Suprapubic skin (tissue), 4 donors: ENCODE measurements at places on chromosomes 1 and 21.

- DNase-seq = no peak
Observed at GRCh38 chr1:78351551-78352216, 139.1 kb upstream of the PTGFR start.

- no peak for DNase-seq
Observed at GRCh38 chr1:17162941-17163340, 42.0 kb upstream of the PADI1 start.

GRCh38 chr1:101520302-101520701 is 283.5 kb downstream of the S1PR1 start:
- DNase-seq = no peak

GRCh38 chr1:156646738-156647211 is 4.9 kb downstream of the BCAN start:
- no peak for DNase-seq

DNA sequence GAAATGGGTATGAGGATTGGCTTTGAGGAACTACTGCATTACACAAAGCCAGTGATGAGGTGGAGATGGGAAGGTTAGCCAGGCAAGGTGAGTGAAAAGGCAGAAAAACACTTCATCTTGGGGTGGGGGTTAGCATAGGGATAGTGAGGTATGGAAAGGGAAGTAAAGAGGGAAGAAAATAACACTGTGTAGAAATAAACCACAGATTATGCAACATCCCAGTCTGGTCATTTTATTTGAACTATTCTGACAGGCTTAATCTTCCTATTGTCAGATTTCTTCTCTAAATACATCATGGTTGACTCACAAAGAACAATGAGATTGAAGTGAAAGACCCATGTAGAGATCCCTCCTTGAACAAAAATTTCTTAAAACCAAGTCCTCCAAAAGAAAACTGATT is 640.2 kb downstream of the PTPRC start:
- DNase-seq = no peak

DNA sequence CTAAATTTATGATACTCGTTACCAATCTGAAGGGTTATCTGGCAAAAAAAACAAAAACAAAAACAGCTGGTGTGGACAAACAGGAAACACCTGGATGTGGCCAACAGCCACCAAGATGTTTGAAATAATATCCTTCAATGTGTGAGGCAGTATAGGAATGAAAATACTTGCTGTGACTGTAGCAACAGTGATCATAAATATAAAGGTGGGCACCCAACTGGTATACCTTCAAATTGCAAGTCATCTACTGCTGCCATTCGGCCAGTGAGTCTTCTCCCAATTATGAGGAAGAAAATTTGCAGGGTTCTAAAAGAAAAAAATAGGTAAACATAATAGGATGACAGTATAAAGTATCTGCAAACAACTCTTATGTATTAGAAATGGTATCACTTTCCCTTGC is 916 bp downstream of the YIPF1 start:
- DNase-seq = no peak

DNA sequence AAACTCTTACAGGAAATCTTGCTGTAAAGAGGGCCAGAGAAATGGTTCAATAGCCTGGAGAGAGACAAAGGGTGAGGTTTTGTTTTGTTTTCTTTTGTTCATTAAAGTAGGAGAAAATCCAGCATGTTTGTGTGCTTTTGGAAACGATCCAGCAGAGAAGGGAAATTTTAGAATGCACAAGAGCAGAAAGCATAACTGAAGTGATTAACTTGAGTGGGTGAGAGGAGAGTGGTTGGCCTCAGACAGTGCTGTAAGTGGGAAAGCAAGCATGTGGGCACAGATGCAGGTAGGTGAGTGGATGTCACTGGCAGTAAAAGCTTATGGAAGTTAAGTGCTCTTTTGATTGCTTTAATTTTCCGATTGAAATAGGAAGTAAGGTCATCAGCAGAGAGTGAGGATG is 50.2 kb downstream of the EEIG2 start:
- no peak for DNase-seq

DNA sequence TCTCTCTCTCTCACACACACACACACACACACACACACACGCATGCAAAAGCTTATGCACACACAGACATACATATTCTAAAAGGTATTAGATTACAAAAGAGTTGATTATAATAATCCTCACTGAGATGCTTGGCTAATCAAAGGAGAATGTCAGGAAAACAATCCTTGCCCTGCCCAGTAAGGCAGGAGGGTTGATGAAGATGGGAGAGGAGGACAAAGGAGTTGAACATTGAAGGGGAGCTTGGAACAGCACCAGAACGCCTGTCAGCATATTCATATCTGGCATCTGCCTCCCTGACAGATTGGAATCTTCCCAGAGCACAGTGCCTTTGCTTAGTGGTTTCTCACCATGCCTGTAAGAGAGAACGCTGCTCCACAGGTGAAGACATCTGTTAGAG is 68.6 kb upstream of the PALMD start:
- DNase-seq = no peak

GRCh38 chr1:226510453-226510852 is 38.1 kb upstream of the STUM start:
- no peak for DNase-seq

DNA sequence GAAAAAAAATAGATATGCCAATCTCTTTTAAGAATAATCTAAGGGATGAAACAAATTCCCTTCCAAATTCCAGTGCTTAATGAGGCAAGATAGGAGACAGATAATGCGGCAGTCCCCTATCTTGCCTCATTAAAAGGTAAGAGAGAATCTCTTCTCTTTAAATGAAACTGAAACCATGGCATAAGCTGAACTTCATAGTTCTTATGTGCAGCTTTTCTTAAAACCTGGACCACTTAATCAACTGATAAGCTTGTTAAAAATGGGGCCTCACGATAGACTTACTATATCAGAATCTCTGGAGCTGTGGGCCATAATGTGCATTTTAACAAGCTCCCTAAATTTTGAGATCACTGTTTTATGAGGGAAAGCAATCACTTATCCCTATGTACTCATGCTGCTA is 79.2 kb downstream of the NIBAN1 start:
- DNase-seq = no peak

- peak; percentile 83 for DNase-seq
Observed at GRCh38 chr1:8133657-8134430, 107.7 kb upstream of the ERRFI1 start.

DNA sequence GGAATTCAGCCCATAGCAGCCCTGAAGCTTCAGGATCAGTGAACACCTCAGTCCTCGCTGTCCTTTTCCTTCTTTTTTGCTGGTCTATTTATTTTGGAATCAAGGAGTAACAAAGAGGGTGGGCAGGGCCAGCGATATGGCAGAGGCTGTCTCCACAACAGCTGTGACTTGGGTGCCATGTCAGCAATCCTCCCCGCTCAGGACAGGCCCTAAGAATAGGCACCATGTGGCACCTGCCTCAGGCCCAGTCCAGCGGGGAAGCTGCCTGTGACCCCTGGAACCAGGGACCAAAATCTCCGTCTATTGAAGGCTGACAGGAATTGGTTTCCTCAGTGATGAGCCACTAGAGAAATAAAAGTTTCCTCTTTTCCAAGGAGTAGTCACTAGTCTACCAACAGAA is 58.6 kb upstream of the TNR start:
- no peak for DNase-seq

DNA sequence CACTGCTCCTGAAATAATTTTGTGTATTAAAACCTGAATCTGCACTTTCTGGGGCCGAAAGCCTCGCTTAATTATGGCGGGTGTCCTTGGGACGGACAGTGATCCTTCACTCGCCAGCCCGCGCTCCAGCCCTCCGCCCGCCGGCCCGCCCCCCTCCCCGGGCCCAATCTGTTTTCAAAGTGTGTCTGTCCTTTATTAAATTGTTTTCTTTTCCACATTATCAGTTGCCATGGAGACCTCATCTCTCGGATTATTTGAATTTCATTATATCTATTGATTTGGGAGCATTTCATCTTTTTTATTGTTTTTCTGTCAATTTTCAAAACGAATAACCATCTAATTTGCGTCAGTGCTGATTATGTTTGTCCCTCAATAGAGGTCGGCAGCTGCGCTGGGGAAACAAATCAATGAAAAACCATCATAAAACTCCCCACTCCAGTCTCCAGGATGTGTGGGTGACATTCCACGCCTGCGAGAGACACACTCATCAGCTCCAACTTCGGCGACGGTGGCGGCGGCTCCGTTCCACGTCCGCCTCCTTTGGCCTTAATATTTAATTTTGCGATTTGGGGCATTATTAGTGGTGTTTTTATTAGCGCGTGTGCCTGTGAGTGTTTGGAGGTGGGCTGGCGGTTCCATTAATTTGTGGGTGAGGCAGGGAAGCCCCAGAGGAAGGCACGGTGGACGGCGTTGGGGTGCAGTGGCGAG is 123.9 kb downstream of the CASZ1 start:
- DNase-seq = no peak

DNA sequence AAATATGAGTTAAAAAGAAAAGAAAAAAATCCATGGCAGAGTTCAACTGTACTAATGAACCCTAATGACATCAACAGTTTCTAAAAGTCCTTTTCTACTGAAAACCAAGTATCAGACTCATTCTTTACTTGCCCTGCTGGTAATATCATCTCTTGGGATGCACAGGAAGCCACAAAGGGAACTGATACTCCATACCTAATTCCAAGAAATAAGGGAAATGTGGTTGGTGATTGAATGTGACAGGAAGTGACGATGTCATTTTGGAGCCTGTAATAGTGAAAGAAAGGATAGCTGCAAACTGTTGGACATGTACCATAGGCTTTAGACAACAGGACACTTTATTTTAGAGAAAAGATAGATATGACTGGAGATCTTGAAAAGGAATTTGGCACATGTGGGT is 98.7 kb upstream of the VAV3 start:
- no peak for DNase-seq
